ENCODE measurements at places on chromosomes 7 and 10. TPM values are rescaled to one million over a fixed set of nuclear protein-coding genes. Genes with fewer than 3 reads are reported as not detected.

Gene CHN2
- polyA plus RNA-seq = 20.5 TPM

Gene RET
- 0.38 TPM for polyA plus RNA-seq

Gene UCN3
- polyA plus RNA-seq = not detected

Gene CHST12
- 3.9 TPM for polyA plus RNA-seq

Gene ANXA8L1
- 1.7 TPM for polyA plus RNA-seq

Gene TCTN3
- 107 TPM for polyA plus RNA-seq

Gene TMEM184A
- polyA plus RNA-seq = not detected

Gene SPDYE16
- polyA plus RNA-seq = 0.15 TPM

Gene PNLIPRP2
- polyA plus RNA-seq = not detected

- no peak overlapping the region for H3K4me3 ChIP-seq
- no peaks in the 10 kb centered on the region for H3K27me3 ChIP-seq
- H3K27ac ChIP-seq = no peak overlapping the region
- H3K36me3 ChIP-seq = no peaks in the 10 kb centered on the region
- H3K4me1 ChIP-seq = no peaks in the 10 kb centered on the region
These were observed 196.2 kb upstream of the AGK start for GRCh38 chr7:141355032-141355431.

- no peak overlapping the region for H3K4me3 ChIP-seq
- no peaks in the 10 kb centered on the region for H3K27me3 ChIP-seq
- no peaks in the 10 kb centered on the region for H3K36me3 ChIP-seq
- no peaks in the 10 kb centered on the region for H3K4me1 ChIP-seq
- no peak overlapping the region for H3K27ac ChIP-seq
These were observed 173.7 kb downstream of the BUB3 start for GRCh38 chr10:123327896-123328295.

- no peaks in the 10 kb centered on the region for H3K27me3 ChIP-seq
- H3K4me3 ChIP-seq = no peak overlapping the region
- H3K36me3 ChIP-seq = no peaks in the 10 kb centered on the region
- no peaks in the 10 kb centered on the region for H3K4me1 ChIP-seq
- H3K27ac ChIP-seq = no peak overlapping the region
These were observed 37.0 kb upstream of the CNNM1 start for GRCh38 chr10:99292159-99292558.

GRCh38 chr7:130430841-130431666, 9.8 kb downstream of the CEP41 start:
- peak overlapping the region; percentile 16 for H3K4me3 ChIP-seq
- H3K27ac ChIP-seq = no peak overlapping the region
- peaks cover 6% of the 10 kb centered on the region for H3K4me1 ChIP-seq
- no peaks in the 10 kb centered on the region for H3K36me3 ChIP-seq
- no peaks in the 10 kb centered on the region for H3K27me3 ChIP-seq

- H3K27me3 ChIP-seq = no peaks in the 10 kb centered on the region
- H3K4me3 ChIP-seq = no peak overlapping the region
- no peaks in the 10 kb centered on the region for H3K4me1 ChIP-seq
- DNase-seq = no peak
- H3K36me3 ChIP-seq = no peaks in the 10 kb centered on the region
These were observed 242.8 kb downstream of the CRPPA start for GRCh38 chr7:16178585-16178984.

DNA sequence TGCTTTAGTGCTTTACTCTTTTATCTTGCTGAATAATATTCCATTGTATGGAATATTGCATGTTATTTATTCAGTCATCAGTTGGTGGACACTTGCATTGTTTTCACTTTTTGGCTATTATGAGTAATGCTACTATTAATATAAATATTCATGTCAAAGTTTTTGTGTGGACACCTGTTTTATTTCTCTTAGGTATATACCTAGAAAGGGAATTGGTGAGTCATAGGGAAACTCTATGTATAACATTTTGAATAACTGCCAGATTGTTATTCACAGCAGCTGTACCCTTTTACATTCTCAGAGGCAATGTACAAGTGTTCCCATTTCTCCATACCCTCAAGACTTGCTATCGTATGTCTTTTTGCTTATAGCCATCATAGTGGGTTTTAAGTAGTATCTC, 268.7 kb downstream of the SEMA3A start:
- no peaks in the 10 kb centered on the region for H3K4me1 ChIP-seq
- no peaks in the 10 kb centered on the region for H3K36me3 ChIP-seq
- H3K4me3 ChIP-seq = no peak overlapping the region
- no peak for DNase-seq

DNA sequence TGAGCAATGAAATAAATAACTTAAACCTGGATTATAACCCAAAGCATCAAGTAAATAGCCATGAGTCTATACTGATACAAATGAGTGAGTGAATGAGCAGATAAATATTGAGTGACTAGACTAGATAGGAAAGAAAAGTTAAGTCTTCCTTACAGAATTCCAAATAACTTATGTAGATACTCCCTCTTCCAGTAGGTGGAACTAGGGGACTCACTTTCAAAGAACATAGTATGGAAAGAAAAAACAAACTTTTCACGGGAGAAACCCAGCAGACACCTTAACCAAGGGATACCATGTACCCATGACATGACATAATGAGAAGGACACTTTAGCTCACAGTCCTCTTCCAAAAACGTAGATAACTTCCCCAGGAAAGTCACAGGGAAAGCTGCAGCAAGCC, 32.2 kb downstream of the CSGALNACT2 start:
- no peaks in the 10 kb centered on the region for H3K36me3 ChIP-seq
- H3K27ac ChIP-seq = no peak overlapping the region
- peaks cover 3% of the 10 kb centered on the region for H3K4me1 ChIP-seq
- DNase-seq = no peak
- no peaks in the 10 kb centered on the region for H3K27me3 ChIP-seq
- no peak overlapping the region for H3K4me3 ChIP-seq

DNA sequence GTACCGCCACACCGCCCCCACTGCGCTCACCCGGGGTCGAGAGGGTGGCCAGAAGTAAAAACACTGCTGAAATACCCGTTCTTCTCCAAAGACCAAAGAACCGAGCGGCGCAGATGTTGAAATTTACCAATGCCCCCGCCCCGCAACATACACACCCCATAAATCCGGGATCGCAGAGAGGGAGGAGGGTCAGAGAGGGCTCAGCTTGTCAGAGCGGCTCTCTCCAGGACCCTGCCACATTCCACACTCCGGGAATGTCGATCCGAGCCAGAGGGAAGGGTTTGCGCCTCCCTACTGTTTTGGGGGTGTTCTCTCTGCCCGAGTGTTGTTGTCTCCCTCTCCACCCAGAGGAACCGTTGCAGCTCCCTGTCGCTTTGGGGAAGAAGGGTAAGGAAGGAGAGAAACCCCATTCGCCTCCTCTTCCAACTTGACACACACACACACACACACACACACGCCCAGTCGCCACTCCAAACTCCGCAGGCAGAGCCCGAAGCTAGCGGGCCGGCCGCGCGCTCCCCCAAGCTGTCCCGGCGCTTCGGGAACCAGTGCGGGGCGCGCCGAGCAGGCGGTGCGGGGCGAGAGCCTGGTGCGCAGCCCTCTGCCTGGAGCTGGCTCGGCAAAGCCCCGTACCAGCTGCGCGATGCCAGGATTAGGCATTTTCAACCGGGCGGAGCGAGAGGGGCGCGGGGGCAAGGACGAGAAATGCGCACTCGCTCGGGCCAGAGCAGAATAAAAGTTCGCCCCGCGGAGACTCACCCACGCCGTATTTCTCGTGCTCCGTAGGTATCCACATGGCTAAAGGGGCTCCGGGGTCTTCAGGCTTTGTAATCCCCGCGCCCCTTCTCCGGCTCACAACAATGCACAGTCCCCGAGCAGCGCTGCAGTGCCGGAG, 609 bp downstream of the DOCK4 start:
- H3K36me3 ChIP-seq = no peaks in the 10 kb centered on the region
- DNase-seq = peak; percentile 77
- H3K4me1 ChIP-seq = peaks cover 1% of the 10 kb centered on the region
- H3K27ac ChIP-seq = peak overlapping the region; percentile 71

DNA sequence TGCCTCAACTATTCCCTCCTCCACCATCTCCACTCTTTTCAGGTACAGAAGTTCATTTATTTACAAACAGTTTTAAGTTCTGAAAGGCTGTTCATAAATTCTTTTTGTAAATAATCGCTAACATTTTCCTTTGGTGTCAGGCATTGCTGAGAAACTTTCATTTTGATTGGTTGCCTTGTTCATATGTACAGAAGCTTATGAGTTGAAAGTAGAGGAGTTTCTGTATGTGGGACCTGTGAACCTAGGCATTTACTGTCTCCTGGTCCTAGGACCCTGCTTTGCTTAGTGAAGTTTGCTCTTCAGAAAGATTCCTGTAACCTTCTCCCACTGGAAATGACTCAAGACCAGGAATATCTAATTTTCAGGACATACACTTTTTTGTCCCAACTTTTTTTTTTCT, 30.4 kb downstream of the CCSER2 start:
- H3K27ac ChIP-seq = no peak overlapping the region
- no peak for DNase-seq
- no peak overlapping the region for H3K4me3 ChIP-seq
- H3K4me1 ChIP-seq = peaks cover 4% of the 10 kb centered on the region
- H3K36me3 ChIP-seq = no peaks in the 10 kb centered on the region

DNA sequence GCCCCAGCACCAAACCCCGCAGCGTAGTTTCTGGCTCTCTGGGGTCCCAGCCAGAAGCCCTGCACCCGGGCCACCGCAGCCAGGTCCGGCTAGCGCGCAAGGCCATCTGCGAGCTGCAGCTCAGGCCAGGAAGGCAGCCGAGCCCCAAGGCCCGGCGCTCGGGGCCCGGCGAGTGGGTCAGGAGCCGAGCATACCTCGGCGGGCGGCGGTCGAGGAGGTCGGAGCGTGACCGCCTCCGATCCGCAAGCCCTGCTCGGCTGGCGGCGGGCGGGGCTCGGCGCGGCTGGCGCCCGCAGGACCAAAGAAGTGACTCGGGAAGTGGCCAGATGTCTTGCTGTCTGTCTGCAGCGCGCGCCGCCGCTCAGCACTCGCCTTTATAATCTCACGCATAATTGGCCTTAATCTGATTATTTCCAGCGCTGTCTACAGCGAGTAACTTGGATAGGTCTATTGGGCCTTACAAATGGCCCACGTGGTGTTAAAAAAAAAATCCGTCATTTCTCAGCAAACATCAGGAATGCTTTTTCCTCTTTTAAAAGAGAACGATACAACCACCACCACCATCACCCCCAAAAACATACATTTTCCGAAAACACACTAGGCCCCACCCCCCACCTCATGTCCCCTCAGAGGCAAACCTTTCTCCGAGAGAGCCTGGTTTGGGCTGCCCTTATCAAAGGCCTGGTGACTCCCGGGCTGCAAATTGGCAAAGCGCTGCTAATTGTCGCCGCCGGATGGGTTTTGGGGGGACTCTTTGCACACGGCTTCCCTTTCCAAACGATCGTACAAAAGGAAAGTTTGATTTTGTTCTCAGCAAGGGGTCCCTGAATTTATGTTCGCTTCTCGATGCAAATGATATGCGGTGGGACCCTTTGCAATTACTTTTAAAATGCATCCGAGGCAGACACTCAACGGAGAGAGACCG, at the start of gene DRGX:
TSS of gene DRGX (minus strand) at position 349 of the 925 bp plus-strand sequence. CDS start 649 bp downstream, outside the sequence.
- H3K27me3 ChIP-seq = peaks cover 4% of the 10 kb centered on the region
- no peak within 1 kb of the TSS for H3K27ac ChIP-seq
- no peak for DNase-seq
- H3K36me3 ChIP-seq = no peaks in the 10 kb centered on the region
- H3K4me1 ChIP-seq = no peaks in the 10 kb centered on the region
- no peak within 1 kb of the TSS for H3K4me3 ChIP-seq

DNA sequence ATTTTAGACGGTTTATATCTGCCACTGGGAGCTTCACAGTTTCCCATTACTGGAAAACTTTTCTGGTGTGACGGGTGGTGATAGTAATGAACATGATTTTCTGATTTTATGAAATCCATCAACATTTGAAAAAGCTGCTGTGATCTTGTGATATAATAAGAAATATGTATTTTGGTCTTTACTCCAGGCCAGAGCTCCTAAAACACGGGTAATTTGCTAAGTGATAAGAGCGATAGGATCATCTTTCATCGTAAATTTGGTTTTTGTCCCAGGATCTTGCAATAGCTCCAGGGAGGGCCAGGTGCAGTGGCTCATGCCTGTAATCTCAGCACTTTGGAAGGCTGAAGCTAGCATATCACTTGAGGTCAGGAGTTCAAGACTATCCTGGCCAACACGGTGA, 10.8 kb upstream of the RNF216 start:
- H3K27ac ChIP-seq = no peak overlapping the region
- H3K4me1 ChIP-seq = no peaks in the 10 kb centered on the region
- no peaks in the 10 kb centered on the region for H3K36me3 ChIP-seq

GRCh38 chr10:74913377-74913979, 87.1 kb downstream of the KAT6B start:
- no peaks in the 10 kb centered on the region for H3K36me3 ChIP-seq
- no peak overlapping the region for H3K4me3 ChIP-seq
- H3K4me1 ChIP-seq = peaks cover 6% of the 10 kb centered on the region
- no peaks in the 10 kb centered on the region for H3K27me3 ChIP-seq

GRCh38 chr10:75505840-75506506, 74.5 kb downstream of the LRMDA start:
- H3K4me1 ChIP-seq = peaks cover 3% of the 10 kb centered on the region
- H3K27me3 ChIP-seq = no peaks in the 10 kb centered on the region
- no peak overlapping the region for H3K4me3 ChIP-seq
- DNase-seq = no peak
- H3K27ac ChIP-seq = no peak overlapping the region
- no peaks in the 10 kb centered on the region for H3K36me3 ChIP-seq

DNA sequence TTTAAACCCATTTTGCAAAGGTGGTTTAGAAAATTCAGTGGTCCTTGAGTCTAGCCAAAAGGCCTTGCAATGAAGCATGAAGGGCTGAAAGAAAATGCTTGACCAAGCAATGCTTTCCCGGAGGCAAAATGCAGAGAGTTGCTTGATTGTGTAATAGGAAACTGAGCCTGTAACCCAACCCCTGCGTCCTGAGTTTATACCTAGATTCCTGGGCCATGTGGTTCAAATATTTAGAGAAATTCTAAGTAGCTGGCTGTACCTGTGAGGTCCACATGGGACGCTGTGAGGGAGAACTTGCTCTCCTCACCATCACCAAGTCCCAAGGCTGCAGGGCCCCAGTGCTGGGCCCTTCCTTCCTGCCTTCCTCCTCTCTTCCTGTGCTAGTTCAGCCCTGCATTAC, 45.7 kb downstream of the CXCL12 start:
- H3K36me3 ChIP-seq = no peaks in the 10 kb centered on the region
- H3K27ac ChIP-seq = no peak overlapping the region
- no peak overlapping the region for H3K4me3 ChIP-seq
- H3K27me3 ChIP-seq = no peaks in the 10 kb centered on the region
- no peak for DNase-seq

DNA sequence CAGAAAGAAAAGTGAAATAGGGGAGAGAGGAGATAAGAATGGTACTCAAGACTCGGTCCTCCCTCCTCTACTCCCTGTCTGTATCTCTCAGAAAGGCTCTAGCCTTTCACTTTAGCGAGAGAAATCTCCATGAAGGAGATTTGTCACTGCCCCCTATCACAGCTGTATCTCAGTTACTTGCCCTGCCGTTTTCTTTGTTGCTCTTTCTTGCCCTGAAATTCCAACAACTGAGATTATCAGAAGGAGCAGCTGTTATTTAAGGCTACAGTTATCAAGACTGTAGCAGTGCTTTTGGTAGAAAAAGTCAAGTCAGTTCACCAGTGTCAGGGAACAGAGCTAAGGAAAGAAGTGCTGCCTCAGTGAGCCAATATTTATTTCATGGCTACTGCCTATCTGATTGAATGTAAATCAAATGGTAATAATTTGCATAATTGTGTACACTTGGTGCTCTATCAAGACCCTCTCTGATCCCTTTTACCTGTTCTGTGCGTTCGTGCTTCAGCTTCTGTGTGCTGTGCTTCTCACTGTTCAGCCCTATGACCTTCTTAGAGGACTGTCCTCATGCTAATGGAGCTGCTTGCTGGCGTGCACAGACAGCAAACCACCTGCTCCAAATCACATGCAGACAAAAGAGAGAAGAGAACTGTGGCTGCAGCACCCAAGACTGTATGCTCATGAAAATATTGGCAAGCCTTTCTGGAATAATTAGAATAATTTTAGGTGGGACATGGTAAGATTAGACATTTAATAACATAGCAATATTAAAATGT, 180.2 kb upstream of the FAM3C start:
- no peak overlapping the region for H3K27ac ChIP-seq
- H3K4me1 ChIP-seq = no peaks in the 10 kb centered on the region
- H3K4me3 ChIP-seq = no peak overlapping the region
- H3K27me3 ChIP-seq = no peaks in the 10 kb centered on the region
